GM23248 (cell line): ENCODE measurements at places on chromosomes 6 and 20. TPM values are rescaled to one million over a fixed set of nuclear protein-coding genes. Genes with fewer than 3 reads are reported as not detected.

The RPS21 gene
- 566 and 639 TPM in 2 replicates for polyA plus RNA-seq

GRCh38 chr20:52060794-52061714, 130.5 kb downstream of the ZFP64 start:
- peak; percentile 27 for DNase-seq
- no peak overlapping the region for H3K27ac ChIP-seq
- H3K4me1 ChIP-seq = peaks cover 4% of the 10 kb centered on the region
- H3K36me3 ChIP-seq = no peaks in the 10 kb centered on the region
- no peaks in the 10 kb centered on the region for H3K27me3 ChIP-seq
- H3K4me3 ChIP-seq = no peak overlapping the region

DNA sequence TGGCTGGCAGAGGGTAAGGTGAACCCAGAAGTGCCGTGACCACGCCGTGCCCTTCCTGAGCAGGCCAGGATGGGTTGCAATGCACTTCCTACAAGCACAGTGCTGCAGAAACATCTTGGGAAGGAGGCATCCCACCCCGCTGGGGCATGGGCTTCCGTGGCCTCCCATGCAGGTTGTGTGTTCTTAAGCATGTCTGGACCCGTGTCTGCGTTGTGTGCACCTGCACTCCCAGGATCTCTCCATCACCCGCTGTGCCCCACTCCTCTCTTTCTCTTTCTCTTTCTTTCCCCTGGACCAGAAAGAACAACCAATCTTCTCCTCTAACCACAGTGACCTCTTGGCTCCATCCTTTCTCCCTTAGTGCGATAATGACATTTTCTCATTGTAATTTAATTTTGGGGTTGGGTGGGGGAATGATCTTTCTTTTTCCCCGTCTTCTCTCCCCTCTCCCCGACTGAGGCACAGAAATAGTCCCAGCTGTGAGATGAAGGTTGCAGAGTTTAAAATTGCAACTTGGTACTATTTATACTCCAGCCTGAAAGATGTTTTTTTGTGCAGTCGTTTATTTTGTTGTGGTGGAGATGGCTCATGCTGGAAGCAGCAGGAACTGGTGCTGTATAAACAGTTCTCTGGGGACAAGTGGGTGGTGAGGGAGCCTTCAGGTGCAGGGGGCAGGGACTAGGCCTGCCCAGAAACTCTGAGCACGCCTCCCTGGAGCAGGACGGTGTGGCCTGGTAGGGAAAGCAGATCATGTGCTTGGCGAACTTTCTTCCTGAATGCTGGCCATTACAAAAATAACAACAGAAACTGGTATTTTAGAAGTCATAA, 20.5 kb downstream of the BCAS4 start:
- no peak overlapping the region for H3K27ac ChIP-seq
- no peaks in the 10 kb centered on the region for H3K27me3 ChIP-seq
- peak; percentile 60 for DNase-seq
- H3K4me3 ChIP-seq = no peak overlapping the region

GRCh38 chr6:1603708-1604107, 6.0 kb upstream of the FOXC1 start:
- peaks cover 61% of the 10 kb centered on the region for H3K27me3 ChIP-seq
- no peak overlapping the region for H3K4me3 ChIP-seq
- H3K4me1 ChIP-seq = no peaks in the 10 kb centered on the region

The CST4 gene
- not detected in 2 replicates for polyA plus RNA-seq
